Smooth muscle cell of the brain vasculature (primary cell): ENCODE measurements at places on chromosomes 6 and 20.

DNA sequence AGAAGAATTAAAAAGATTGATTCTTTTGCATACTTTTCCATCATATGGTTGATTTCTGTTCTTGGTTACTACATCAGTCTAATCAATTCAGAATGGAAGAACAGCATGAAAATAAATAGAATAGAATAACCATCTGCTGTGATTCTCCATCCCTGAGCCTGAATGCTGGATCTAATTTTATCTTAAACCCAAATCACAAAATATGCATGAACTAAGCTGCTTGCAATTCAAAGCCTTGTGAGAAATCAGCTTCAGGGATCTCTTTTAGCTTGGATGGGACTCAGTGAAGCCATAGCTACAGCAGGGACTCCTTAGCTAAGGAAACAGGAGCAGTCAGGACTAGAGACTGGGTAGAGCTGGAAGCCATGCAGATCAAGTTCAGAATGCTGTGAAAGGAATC is 74.1 kb downstream of the TPBG start:
- DNase-seq: no peak

DNA sequence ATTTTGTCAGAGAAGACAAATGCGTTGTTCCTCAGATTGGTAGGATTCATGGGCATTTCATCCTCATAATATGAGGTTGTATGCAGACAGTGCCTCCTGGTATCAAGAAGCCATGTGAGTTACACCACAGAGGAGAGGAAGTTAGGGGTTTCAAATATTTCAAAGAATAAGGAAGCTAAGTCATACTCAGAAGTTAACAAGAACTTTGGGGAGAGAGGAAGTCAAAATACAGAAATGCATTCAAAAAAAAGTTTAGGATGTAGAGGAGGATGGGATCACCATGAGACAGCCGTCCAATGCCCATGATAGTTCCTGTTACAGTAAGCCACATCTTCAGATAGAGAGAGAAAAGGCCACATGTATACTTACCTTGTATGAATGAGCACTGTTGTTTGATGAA is 22.3 kb downstream of the HLA-DOB start:
- no peak for DNase-seq

GRCh38 chr20:61442075-61442670 is 190.1 kb downstream of the CDH4 start:
- DNase-seq: no peak

DNA sequence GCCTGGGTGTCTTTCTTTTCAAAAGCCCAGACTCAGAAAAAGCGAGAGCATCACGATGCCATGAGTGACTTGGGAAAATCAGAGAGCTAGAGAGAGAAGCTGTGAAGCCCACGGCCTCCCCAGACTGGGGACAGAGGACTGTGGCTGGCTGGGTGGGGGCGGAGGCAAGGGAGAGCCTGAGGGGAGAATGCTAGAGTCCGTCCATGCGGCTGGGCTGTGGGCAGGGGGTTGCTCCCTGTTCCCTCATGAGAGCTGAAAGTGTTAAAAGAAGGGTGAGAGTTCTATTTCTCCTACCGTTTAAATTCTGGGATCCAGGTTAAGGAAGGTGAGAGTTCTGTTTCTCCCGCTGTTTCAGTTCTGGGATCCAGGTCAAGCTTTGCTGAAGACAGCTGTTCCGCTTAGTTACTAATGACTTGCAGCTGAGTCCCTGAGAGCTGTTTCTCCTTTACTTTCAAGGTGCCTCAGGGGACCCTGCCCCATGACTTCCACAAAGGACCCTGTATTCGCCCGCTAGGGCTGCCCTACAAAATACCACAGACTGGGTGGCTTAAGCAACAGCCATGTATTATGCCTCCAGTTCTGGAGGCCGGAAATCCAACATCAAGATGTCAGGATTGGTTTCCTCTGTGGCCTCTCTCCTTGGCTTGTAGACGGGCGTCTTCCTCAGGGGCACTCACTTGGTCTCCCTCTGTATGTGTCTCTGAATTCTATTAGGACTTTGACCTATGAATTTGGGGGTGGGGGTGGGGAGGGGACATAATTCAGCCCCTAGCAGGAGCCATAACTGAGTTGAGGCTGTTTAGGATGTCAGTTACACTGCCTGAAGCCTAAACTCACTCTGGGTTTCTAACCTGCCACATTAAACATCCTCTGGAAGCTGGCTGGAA is 127.0 kb downstream of the PXDC1 start:
- DNase-seq: no peak

- no peak for DNase-seq
These were observed 3.6 kb downstream of the ZSCAN12 start for GRCh38 chr6:28395918-28396317.

GRCh38 chr6:113112086-113112485 is 745.1 kb upstream of the MARCKS start:
- no peak for DNase-seq

DNA sequence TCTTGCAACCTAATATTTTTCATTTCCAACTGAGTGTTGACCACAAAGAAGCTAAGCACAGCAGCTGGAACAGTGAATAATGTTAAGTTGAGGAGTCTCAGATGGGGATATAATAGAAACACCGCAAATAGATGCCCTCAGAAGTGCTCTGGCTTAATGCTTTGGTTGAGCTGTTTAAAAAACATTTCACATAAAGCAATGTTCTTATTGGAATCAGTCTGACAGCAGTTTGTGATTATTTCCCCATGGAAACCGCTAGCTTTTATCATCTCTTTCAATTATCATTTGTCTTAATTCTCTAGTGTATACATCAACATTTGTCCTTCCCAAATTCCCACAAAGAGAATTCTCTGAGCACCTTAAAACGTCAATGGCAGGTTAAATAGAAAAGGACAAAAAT is 30.8 kb downstream of the METTL24 start:
- no peak for DNase-seq

GRCh38 chr20:22429175-22430153 is 154.9 kb downstream of the FOXA2 start:
- no peak for DNase-seq

DNA sequence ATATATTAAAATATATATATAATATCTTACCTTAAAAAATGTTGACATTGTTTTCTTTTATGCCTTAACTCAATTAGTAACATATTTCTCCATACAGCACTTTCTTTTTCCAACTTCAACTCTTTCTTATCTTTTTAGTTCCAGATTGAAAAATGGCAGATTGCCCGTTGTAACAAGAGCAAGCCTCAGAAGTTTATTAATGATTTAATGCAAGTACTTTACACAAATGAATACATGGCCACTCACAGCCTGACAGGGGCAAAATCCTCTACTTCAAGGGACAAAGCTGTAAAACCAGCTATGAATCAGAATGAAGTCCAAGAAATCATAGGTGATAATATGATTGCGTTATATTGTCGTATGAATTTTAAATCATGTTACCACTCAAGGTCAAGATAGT is 29.4 kb upstream of the KIAA1586 start:
- no peak for DNase-seq

- DNase-seq: no peak
These were observed 4.7 kb upstream of the MYLK4 start for GRCh38 chr6:2755456-2755855.

GRCh38 chr6:40328386-40328985 is 258.7 kb downstream of the LRFN2 start:
- no peak for DNase-seq

GRCh38 chr20:24994470-24995368 is 2.2 kb upstream of the APMAP start:
- DNase-seq: peak; percentile 61
